NAMALWA (cell line): ENCODE measurements at places on chromosomes 5 and 9.

DNA sequence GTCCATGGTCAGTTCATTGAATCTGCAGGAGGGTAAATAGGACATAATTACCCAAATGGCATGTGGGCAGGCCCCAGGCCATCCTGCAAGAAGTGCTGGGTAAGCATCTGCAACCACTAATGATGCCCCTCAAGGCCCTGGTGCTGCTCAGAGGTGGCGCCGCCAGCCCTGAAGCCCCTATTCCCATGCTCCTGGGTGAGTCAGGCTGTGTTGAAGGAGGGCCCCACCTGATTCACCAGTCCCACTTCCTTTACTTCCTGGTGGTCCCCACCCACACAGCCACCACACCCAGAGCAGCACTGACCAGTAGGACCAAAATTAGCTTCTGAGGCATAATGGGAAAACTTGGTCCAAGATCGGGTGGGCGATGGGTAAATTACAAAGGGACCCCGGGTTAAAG lies 120.4 kb upstream of the SPRY4 start:
- DNase-seq = no peak

GRCh38 chr9:88005240-88005639 lies 30.9 kb upstream of the CDK20 start:
- DNase-seq = no peak

GRCh38 chr5:168851902-168852321 lies 272.7 kb upstream of the PANK3 start:
- peak; percentile 7 for DNase-seq

DNA sequence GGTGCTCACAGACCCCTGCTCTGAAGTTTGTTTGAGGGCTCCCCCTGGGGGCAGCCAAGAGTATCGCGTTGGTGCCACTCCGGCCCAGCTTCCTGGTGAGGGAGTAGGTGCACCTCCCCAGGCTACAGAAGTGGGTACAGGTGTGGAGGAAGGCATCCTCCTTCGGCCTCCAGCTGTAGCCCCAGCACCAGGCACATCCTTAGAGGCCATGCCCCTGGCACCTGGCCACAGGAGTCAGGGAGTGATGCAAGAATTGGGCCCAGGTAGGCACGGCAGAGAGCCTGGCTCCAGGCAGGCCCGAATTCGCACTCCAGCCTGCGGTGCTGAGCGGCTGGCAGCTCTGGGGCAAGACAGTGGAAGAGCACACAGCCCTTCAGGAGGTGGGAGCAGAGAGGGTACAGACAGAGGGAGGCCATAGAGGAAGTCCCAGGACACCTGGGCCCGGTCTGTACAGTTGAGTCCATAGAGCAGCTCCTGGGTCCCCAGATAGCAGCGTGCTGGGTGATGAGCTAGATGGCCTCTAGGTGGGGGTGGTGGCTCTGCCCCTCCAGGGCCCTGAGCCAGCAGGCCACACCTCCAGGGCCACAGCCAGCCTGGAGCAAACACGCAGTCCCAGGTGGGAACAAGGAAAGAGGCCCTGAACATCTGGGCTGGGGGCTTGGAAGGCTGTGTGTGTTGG lies 2.4 kb downstream of the SAPCD2 start:
- peak; percentile 96 for DNase-seq

DNA sequence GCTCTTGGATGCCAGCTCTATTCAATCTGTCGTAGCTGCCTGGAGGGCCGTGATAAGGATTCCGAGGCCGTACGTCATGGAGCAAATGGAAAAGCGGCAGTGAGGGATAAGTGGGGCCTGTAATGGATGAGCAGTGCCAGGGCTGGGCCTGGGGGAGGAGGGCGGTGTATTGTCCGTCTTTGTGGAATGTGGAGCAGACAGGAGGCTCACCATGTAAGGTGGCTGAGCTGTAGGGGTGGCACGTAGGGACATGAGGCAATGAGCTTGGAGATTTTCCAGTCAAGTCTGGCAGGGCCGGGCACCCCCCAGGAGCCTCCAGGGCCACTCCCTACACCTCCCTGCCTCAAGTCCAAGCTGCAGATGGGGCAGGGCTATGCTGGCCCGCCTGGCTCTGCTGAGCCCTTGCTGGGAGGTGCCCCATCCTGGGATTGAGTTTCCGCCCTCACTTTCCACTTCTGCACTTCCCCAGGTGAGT lies 29.2 kb downstream of the NCS1 start:
- no peak for DNase-seq

- peak; percentile 36 for DNase-seq
Measured at GRCh38 chr5:109656829-109657228, 32.9 kb upstream of the MAN2A1 start.
